ENCODE measurements at places on chromosomes 5 and 9.
A peak's percentile ranks its signal among the peaks of the same experiment; 100 is the strongest.

GRCh38 chr9:72958485-72959281, 5.8 kb upstream of the ALDH1A1 start:
- no peak for DNase-seq

DNA sequence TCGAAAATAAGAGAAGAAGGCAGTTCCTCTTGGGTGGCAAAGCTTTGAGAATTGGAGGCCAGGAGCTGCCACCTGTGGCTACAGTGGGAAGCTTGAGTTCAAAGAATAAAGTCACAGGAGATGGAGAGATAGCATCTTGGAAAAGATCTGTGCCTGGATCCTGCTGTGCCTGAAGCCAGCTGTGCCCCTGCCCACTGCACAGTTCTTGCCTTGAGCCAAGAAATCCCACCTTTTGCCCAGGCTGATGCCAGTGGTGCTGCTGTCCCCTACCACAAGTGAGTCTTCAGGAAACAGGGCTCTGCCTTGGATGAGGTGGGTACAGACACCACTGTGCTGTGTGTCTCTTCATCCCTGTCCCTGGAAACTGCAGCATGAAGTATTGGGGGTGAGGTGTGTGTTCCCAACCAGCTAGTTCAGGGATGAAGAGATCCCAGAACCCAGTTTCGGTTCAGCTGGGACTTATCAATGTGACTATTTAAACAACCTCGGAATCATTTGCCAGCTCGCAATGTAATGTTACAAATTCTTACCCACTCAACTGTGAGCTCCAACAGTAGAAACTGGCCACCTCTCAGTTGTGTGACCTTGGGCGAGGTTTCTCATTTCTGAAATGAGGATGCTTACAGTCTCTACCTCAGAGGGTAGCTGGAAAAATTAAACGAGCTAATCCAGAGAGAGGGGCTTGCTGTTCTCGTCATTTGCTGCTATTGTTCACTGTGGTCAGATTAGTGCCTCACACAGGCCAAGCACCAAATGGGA, 5.9 kb downstream of the IER5L start:
- DNase-seq = no peak

DNA sequence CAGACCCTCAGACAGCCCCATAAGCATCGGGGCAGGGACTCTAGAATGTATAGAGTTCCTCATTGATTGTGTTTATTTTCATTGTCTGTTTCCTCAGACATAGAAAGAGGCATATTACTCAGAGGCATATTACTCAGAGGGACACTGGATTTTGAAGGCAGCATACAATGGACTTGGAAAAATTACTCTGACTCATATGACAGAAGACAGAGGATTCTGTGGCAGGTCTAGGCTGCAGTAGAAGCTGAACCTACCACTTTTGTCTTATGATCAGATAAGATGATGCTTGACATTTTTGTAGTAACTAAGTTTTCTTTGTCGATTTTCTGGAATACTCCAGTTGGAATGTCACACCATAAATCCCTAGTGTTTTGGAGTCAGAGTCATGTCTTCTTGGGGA, 105.2 kb downstream of the ST8SIA4 start:
- no peak for DNase-seq

DNA sequence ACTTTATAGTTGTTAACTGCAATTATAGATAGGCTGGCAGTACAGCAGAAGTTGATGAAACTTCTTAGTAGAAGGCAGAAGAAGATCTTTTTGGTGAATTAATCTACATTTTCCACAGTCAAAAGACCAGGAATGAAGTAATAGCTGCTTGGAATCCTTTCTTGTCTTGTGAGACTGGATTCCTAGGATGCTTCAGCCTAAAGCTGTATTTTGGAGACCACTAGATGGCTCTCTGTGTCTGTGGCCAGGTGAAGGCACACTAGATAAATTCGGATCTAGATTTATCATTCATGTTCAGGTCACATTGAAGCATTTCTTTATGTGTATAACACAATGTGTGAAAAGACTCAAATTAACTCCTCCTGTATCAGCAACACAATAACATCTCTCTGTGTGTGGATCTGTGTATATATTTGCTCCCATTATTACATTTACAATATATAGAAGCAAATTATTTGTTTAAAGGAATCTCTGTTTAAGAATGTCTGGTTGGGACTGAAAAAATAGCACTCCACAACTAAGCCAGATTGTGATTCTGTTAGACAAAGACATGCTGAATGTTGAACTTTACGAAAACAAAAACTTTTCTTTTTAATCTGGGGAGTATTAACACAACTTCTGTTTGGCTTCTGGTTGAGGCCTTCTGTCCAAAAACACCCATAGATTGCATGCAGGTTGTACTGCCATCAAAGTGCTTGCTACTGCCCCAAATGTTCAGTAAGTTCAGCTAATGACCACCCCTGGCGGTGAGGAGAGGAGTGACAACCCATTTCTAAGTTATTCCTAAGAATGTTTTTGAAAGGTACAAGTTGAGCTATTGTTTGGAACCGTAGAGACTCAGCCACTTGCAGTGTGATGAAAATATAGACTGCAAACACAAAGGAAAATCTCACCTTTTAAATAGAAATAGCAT, 10.6 kb downstream of the GRIN3A start:
- peak; percentile 36 for DNase-seq

DNA sequence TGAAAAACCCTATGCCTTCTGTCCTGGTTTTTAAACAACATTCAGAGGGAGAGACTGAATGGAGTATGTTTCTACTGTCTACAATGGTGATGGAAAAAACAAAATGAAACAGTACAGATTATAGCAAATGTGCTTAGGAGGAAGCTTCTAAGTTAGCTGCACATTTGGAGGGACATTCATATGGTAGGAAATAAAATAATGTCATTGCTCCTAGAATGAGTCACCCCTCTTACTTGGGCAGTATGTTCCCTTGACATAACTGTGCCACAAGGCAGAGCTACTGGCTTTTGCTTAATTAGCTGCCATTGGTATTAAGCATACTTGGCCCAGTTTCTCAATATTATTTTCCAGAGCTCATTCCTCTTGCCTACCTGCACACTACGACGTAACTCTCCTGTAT, 128.9 kb downstream of the GDNF start:
- DNase-seq = peak; percentile 21

DNA sequence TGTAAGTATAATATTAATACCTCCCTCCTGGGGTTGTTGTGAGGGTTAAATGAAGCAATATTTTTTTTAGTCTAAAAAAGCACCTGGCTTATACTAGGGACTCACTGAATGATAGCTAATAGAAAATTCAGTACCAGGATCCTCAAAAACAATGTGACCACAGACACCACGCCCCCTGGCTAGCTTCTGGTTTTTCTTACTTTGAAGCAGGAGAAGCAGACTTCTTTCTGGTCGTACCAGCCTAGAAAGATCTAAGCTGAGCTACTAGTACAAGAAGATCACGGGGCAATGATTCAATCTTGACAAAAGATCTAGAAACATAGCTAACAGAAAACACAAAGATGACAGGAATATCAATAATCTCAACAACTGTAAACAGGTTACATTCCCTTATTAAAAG, 218.5 kb upstream of the SLC30A5 start:
- no peak for DNase-seq

GRCh38 chr9:91060520-91061343, 259.1 kb downstream of the SYK start:
- peak; percentile 85 for DNase-seq

GRCh38 chr9:97850746-97851445, 2.1 kb upstream of the FOXE1 start:
- no peak for DNase-seq

- no peak for DNase-seq
These were observed 242.1 kb downstream of the ZNF608 start for GRCh38 chr5:124504081-124504916.

GRCh38 chr9:98373609-98374008, 118.2 kb upstream of the TBC1D2 start:
- peak; percentile 55 for DNase-seq

DNA sequence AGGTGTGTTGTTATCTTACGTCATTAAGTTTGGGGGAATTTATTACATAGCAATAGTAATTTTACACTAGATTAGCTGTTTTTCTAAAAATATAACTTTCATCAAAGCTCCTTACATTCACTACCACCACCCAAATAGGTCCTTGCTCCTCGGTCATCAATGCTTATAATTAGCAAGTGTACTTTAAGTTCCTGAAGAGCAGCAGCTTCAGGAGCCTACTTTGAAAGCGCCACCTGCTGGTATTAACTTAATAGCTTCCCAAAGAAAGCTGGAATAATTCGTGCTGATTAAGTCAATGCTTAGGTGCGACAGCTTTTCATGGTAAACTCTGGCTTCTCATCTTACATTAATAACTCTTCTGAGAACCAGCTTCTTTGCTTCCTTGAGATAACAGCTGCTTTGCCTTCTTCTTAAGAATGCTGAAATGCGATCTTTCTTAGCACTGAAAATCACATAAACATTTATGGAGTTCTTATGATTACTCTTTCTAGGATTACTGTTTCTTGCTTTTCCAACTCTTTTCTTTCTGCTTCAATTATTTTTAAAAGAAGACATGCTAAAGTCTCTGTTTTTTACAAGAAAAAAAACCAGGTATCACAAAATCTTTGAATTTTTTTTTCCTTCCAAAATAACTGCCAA, 10.0 kb upstream of the C5 start:
- peak; percentile 71 for DNase-seq

- DNase-seq = no peak
These were observed 32.7 kb upstream of the GABRP start for GRCh38 chr5:170750791-170751190.

- no peak for DNase-seq
These were observed 1.1 kb upstream of the FAM78A start for GRCh38 chr9:131277287-131277909.

GRCh38 chr9:114722081-114722621, 40.2 kb upstream of the TEX48 start:
- no peak for DNase-seq

DNA sequence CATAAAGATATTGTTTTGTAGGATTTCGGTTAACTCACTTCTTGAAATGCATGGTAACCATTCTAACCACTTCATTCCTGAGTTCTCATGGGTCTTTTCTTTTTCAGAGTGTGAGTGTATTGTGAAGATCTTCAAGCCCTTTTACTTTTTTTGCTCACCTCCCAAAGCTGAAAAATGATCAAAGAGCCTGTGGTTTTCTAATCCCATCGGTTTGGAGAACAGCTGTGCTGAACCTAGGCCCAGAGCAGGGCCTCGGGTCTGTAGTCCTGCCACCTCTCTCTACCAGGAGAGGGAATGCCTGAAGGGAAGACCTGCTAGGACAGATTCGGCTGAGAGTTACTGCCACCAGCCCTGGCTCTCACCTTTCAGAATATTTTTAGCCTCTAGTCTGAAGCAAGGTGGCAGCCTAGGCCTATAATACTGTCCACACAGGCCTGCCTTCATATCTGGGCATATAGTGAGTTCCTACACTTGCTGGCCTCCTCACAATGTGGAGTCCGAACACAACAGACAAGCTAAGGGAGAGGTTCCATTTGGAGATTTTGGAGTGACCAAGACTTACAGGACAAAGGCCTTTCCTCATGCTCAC, 13.8 kb downstream of the RGMB start:
- DNase-seq = no peak

DNA sequence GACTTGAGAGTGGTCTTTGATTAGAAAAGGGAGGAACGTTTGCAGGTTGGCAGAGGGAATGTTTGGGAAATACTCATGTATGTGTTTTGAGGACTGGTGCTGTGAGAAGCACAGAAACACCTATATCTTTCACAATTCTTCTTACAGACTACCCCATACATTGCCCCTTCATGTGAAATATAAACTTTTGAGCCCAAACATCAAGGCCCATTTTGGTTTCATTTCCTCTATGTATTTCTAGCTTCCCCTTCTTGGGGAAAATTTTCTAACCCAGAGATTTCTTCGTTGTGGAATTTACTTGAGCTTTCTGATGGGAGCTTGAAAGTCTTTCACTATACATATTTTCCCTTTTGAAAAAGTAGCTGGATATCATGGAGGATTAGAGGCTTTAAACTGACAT, 67.6 kb downstream of the FYB1 start:
- no peak for DNase-seq

GRCh38 chr5:153476767-153477166, 13.7 kb upstream of the GRIA1 start:
- peak; percentile 68 for DNase-seq

- DNase-seq = no peak
These were observed 147.9 kb upstream of the TBCA start for GRCh38 chr5:77924081-77924480.

GRCh38 chr9:96619124-96619465, 548 bp downstream of the CDC14B start:
- no peak for DNase-seq

DNA sequence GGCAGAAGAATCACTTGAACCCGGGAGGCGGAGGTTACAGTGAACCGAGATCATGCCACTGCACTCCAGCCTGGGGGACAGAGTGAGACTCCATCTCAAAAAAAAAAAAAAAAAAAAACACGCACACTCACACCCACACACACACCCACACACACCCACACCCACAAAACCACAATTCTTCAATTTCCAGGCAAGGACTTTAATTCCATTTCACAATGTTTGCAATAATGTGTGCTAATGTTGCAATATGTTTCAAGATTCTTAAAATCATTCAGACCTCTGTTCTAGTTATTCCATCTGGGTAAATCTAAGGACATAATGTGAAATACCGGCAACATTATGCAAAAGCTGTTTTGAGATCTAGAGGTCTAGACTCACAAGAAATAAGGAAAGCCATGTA, 28.3 kb downstream of the CCDC69 start:
- peak; percentile 37 for DNase-seq

GRCh38 chr9:114300846-114301797, 21.8 kb upstream of the ORM1 start:
- peak; percentile 4 for DNase-seq

DNA sequence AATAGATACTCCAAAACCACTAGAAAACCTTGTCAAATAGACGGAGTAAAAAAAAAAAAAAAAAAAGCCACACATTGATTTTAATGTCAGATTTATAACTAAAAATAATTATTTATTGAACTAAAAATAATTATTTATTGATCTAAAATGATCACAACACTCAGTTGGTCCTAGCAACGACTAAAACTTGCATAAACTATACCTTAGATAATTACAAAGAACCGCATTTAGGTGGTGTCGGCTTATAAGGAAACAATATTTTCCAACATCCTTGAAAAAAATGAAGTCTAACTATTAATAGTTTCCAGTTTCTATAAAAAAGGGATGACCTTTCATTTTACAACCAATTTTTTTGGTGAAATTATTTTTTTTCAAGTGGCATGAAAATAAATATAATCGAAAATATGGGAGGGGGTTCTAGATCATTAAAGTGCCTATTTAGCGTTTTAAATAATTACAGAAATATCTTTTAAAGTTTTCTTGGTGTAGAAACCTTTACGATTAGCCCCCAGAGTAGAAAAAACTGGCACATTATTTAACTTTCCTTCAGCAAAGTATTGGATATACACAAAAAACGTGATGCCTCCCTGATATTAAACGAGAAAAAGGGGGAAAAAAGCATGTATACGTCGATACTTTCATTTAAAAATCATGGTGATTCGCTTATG, 3.7 kb downstream of the ARRDC3 start:
- DNase-seq = no peak

Measured in AG20443 (cell line).